Foreskin fibroblast (primary cell): ENCODE measurements at places on chromosomes 3 and 15.

DNA sequence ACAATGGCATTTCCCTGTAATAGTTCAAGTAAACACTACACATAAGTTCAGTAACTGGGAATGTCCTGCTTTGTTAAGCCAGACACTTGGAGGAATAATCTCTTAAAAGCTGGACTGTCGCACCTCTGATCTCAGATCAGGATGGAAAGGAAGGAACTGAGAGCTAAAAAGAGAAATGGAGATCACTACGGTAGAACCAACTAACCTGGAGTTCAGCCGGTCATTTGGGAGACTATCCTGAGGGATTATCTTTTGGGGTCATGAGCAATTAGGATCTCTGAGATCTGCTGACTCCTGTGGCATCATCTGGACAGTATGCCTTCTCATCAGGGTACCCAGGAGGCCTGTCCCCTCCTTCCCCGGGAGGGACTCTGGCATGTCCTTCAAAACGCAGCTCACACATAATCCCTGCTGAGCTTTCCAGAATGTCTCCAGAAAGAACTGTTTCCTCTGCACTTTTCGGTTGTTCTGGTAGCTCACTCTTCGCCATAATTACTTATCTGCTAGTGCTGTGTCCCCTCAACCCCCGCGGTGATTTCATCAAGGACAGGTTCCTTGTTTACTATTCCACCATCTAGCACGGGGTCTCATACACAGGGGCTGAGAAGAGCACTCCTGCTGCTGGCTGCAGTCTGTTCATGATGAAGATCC is 115.6 kb downstream of the SENP2 start:
- DNase-seq: no peak

GRCh38 chr15:87976552-87976951 is 280.0 kb downstream of the NTRK3 start:
- DNase-seq: no peak

GRCh38 chr15:43250785-43251184 is 15.9 kb downstream of the TGM5 start:
- DNase-seq: no peak

DNA sequence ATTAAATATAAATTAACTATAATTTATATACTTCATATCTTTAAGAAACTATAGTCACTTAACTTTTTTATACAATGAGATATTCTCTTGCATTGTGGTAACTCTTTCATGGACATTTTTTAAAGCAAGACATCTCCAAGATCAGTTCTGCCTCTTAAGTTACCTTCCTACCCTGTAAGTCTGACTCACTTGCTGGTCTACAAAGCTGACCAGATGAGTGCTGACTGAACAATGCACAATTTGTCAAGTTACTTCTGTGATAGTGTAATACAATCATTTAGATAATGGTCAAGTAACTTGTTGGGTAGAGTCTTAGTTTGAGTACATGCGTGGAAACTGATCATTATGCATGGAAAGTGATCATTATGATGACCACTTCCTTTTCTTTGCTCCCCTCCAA is 145.9 kb downstream of the MEIS2 start:
- peak; percentile 29 for DNase-seq

DNA sequence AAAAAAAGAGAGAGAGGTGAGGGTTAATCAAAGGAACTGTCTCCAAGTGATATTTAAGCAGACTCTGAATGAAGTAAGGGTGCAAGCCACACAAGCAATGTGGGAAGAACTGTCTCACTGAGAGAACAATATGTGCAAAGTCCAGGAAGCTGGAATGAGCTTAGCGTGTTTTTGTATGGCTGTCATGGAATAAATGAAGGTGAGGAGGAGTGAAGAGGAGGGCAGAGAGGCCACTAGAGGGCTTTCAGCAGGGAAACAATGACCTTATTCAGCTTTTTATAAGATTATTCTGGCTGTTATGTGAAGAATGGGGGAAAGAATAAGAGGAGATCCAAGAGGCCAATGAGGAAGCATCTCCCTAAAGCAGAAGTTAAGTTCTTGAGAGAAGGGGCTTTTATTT is 86.9 kb upstream of the COL8A1 start:
- no peak for DNase-seq

DNA sequence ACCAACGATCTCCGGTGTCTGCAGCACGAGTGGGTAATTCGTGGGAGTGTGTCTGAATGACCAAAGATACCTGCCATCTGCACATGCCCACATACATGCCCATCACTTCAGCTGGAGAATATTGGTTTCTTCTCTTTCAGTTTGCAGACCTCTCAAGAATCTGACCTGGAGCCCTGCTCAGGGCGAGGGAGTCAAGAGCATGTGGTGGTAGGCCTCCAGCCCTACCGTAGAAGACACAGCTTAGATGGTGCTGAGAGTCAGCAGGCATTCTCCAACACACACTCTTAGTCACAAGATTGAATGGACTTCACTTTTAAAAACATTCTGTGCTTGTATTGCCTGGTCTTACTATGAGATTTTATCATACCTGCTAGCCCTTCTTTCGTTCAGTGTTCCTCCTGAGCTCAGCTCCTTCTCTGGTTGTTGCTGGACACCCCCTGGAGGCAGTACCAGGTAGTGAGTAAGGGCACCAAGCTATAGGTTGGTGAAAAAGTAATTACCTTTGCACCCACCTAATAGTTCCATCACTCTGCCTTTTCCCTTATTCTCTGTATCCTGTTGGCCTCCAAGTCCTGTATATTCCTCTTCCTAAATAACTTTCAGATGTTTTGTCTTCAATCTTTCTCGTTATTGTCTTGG is 252.0 kb downstream of the CACNA2D3 start:
- DNase-seq: no peak

GRCh38 chr3:192645437-192645836 is 81.9 kb downstream of the FGF12 start:
- DNase-seq: no peak

DNA sequence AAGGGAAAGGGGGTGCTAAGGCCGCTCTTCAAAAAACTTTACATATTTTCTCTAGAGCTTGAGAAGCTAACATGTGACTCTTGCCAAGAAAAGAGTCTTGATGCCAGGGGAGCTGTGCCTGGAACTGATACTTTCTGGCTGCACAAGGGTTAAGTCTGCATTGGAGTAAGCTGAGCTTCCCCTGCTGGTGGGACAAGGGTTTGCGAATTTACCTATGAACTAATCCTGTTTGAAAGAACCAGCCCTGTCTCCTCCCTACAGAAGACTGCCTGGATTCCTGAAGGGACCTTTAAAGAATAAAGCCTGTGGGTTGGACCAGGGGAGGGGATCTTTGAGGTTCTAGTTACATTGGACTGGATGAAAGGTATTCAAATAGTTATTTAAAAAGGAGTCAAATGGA is 58.3 kb upstream of the EPHA3 start:
- DNase-seq: no peak

DNA sequence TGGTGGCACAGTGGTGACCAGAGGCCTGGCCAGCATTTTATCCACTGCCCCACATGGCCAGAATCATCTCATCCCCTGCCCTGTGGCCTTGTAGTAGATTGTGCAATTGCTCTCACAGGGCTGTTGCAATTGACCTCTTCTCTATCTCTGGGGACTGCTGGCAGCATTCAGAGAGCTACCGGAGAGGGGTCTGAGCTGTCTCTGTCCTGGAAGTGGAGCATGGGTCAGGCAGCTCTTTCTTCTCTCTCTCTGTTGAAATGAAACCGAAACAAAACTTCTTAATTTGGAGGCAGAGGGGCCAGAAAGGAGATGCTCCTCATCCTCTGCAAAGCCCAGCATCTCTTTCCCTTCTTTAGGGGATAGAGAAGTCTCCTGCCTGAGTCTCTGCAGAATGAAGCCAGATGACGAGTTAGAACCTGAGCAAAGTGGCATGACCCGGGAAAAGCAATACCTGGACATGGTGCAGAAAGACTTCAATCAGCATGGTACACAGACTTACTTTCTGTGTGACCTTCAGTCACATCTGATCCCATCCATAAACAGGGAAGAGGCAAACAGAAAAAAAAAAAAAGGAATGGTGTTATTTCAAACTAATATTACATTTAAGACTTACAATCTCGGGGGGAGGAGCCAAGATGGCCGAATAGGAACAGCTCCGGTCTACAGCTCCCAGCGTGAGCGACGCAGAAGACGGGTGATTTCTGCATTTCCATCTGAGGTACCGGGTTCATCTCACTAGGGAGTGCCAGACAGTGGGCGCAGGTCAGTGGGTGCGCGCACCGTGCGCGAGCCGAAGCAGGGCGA is 144.5 kb upstream of the BCL6 start:
- DNase-seq: peak; percentile 25

GRCh38 chr3:184637705-184638104 is 74.2 kb downstream of the MAGEF1 start:
- no peak for DNase-seq
